ENCODE measurements at places on chromosomes 2 and 18.
A peak's percentile ranks its signal among the peaks of the same experiment; 100 is the strongest.

DNA sequence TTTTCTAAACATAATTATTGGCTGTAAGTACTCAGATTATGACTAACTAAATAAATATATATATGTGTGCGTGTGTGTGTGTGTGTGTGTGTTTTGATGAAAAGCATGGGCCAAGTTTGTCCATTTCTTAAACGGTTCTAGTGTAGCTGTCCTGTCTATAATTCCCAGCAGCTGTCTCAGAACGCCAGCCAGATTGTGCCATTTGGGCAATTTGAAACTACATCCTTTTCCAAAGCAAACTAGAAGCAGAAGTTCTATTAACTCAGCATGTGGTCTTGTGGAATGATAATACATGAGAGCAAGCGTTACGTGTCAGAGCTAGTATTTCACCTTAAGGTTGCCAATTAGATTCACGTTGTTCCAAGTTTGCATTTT, 1.7 kb downstream of the ARHGAP28 start:
- no peak for DNase-seq

GRCh38 chr2:45651415-45652089, at the start of gene PRKCE:
PRKCE (plus strand) TSS chr2:45651675.
- peak; percentile 21 for DNase-seq

DNA sequence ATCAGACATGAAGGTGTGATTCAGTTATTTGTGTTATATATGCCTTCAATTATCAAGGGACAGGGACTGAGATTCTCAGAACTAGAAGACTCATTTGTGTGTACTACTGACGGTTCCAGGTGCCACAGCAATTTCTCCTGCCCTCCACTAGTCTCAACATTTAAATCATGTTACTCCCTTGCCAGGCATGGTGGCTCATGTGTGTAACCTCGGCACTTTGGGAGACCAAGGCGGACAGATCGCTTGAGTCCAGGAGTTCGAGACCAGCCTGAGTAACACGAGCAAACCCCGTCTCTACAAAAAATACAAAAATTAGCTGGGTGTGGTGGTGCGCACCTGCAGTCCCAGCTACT, 1.1 kb downstream of the CNDP2 start:
- DNase-seq = peak; percentile 20

GRCh38 chr2:238010572-238010971, 43.8 kb downstream of the UBE2F start:
- no peak for DNase-seq

DNA sequence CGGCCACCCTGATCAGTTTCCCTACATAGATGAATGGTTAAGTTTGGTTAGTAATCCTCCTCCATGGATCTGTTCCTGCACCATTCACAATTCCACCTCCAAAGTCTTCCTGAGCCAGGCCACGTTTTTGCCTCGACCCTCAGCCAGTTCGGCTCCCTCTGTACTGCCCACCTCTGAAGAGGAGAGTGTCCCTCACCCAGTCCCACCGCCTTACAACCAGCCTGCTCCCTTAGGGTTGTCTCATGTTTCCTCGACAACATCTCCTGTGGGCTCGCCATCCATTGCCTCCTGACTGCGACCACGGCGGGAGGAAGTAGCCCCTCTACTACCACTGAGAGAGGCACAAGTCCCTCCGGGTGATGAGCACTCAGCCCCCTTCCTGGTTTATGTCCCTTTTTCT, 338.0 kb upstream of the CNTNAP5 start:
- DNase-seq = no peak

GRCh38 chr2:44310287-44310686, 35.0 kb downstream of the SLC3A1 start:
- DNase-seq = peak; percentile 24

GRCh38 chr2:46568212-46569009, 89.0 kb downstream of the TMEM247 start:
- DNase-seq = no peak

DNA sequence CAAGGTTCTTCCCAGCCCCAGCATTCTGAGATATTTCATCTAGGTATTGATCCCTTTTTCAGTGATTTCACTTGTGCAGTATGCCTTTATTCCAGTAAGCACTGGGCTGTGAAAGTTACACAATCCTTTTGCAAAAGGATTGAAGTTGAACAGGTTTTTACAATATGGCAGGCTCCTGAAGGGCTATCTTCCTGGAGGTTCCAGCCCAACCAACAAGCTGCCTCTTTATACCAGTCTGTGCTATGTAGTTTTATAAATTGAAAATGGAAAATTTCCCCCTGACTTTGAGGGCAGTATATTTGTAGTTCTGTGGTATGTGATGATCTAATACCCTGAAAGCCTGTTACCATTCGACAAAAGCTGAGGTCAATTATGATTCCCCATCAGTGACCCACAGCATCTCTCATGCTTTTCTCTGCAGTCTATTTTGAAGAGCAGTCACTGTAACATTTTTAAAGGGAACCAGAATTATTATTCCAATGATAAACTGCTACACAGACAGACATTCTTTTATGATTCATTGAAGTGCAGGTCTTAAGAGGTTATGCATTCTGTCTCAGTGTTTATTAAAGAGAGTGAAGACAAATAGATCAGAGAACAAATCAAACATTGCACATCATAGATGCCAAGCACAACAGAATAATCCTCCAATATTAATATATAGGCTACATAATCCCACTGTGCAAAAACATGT, 35.2 kb upstream of the STPG4 start:
- DNase-seq = no peak

- DNase-seq = peak; percentile 20
Measured at GRCh38 chr2:153478289-153479261, at the start of gene RPRM. RPRM (minus strand) TSS chr2:153478762; CDS start chr2:153478565, 197 bp downstream.

GRCh38 chr2:49286726-49287125, 132.4 kb upstream of the FSHR start:
- DNase-seq = no peak

GRCh38 chr18:73164430-73164829, 296.6 kb upstream of the NETO1 start:
- no peak for DNase-seq

DNA sequence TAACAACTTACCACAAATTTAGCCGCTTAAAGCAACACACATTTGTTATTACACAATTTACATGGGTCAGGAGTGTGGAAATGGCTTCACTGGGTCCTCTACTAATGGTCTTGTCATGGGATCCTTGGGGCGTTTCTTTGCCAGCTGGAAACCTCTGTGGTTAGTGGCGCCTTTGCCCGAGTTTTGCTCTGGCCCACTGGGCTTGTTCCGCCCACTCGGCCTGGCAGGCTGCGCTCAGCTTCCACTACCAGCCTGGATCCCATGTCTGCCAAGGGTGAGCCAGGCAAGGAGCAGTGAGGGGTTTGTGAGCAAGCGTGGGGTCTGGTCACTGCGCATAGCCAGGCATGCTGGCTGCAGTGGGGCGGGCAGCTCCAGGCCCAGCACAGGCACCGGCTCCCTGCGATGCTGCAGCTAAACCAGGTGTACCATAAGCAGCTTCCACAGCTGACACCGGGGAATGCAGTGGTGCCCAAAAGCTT, 16.2 kb upstream of the MBD2 start:
- peak; percentile 8 for DNase-seq

DNA sequence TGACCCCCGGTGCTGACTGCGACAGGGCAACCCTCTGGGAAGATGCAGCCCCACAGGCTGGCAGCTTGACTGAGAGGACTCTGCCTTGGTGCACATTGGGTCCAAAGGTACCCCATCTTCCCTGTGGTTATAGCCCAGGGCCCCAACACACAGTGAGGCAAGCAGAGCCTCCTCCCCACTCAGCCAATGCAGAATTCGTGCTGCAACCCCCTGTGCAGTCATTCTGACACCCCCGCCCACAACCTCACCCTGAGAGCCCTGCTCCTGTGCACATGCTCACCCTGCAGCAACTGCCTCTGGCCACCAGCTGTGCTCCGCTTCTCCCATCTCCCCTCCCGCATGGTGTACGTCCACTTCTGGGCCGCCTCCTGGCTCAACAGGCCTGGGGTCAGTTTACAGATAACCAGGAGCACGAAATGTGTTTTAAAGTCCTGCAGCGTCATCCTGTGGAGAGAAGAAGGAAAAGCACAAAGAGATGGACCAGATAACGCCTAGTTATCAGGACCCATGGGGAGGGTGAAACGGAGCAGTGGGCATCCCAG, 24.4 kb downstream of the CAPN14 start:
- no peak for DNase-seq

DNA sequence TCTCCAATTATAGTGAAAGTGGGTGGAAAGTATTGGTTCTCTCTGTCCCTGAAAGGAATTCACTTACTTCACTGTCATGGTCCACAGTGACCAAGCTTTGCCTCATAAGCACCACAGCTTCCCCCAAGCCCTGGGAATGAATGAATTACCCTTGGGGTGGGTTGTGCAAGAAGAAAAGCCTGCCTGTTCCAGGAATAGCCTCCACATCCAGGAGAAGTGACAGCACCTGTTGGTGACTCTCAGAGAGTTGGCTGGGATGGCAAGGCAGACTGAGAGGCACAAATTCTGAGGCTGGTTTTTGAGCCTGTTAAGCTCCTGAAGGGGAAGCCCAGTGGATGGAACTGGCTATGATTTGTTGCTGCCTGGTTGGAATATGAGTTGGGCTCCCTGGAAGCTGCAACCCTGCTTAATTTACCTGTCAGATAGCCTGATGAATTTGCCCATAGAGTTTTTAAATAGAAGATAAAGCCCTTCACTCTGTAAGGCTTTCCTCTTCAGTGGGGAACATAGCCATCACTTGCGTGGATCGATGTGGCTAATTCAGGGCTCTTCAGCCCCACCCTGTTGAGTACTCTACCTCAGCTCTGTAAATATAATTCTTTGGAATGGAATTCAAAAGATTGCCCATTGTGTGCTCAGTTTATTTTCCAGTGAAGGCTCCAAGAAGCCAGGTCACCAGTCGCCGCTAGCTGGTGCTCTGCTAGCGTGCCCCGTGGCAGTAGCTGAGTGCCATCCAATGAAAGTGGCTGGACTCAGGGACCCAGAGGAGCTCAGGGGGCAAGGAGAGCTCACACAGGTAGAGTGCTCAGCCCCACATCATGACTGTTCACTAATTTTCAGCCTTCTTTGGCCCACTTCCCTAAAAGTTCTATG, 479.3 kb downstream of the IRS1 start:
- DNase-seq = no peak

DNA sequence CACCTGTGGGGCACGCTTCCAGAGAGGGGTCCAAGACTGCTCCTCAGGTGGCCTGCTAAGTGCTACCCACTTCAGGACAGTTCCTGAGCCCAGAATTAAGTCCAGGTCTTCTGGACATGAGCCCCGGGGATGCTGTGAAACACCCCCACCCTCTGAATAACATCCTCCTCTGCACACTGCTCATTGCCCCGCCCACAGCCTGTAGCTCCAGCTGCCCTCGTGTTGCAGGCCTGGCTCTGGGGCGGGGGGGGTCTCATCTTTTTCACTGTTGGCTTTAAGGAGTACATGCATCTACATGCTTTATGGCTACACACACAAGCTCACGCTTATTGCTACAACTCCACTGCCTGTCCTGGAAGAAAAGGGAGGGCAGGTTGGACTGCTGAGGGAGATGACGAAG, 92.8 kb downstream of the PTGR3 start:
- no peak for DNase-seq

- no peak for DNase-seq
Measured at GRCh38 chr18:37445836-37446235, 119.8 kb downstream of the CELF4 start.

DNA sequence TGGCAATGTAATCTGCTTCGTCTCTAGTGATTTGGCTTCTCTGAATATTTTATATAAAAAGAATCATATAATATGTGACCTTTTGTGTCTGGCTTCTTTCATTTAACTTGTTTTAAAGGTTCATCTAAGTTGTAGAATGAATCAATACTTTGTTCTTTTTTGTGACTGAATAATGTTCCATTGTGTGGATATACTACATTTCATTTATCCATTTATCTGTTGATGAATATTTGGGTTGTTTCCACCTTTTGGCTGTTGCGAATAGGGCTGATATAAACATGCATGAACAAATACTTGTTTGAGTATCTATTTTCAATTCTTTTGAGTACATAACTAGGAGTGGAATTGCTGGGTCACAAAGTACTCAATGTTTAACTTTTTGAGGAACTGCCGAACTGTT, 63.8 kb upstream of the TNP1 start:
- DNase-seq = no peak

DNA sequence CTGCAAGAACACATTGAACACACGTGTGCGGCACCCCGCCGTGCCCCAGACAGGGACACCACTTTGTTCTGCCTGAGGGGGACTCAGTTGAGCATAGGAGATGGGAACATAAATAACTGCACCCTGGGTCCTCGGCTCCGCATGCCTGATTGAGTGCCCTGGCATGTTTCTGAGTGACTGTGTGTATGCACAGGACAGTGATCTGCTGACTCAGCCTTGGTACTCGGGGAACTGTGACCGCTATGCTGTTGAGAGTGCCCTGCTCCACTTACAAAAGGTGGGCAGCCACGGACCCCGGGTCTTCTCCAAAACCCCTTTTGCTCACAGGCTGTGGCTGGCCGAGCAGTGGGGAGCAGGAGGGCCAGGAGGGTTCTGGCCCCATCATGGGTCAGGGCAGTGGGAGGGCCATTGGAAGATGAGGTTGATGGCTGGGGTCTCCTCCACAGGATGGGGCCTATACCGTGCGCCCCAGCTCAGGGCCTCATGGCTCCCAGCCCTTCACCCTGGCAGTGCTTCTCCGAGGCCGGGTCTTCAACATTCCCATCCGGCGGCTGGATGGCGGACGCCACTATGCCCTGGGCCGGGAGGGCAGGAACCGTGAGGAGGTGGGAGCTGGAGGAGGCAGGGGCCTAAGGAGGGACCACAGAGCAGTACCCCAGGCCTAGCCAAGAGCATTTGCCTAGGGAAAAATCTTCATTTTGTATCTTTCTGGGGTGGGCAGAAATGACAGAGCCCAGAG, 16.9 kb downstream of the SH2D6 start:
- DNase-seq = no peak

GRCh38 chr2:241555711-241556110, 2.8 kb upstream of the BOK start:
- DNase-seq = no peak

GRCh38 chr18:70425236-70425635, 136.4 kb downstream of the SOCS6 start:
- DNase-seq = no peak

- no peak for DNase-seq
Measured at GRCh38 chr2:16621316-16621715, 44.3 kb downstream of the CYRIA start.

DNA sequence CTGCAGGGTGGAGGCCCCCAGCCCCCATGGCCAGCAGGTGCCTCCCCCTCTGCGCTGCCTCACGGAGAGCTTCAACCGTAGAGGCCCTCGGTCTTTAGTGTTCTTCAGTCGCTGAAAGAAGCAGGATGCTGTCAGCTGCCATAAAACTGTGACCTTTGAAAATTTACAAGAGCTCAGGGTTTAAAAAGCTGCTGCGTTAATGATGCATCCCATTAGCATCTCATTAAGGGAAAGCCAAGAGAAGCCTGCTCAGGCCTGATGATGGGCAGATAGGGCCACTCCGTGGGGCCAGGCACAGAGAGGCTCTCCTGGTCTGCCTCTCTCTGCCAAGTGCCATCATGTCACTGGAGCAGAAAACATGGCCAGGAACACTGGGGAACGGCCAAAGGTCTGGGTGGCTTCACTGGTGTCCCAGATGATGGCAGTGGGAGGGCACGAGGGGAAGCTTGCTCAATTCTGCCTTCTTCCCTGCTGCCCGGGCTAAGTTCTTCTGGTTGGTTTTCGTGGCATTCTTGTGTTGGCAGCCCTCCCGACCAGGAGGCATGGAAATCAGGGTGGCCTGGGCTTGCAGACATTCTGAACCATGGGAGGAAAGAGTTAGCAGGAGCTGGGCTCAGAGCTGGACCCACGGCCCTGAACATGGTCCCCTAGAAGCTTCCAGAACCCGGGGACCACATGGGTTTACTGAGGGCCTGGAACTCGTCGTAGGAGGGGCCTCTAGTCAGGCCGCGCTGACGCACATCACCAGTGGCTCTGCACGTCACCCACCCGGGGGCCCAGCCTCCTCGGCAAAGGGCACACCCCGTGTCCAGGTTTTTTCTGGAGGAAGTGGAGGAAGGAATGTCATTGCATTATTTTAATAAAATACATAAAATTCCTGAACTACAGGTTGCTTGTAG, 250.7 kb downstream of the KLHL29 start:
- DNase-seq = no peak
